Right lobe of liver (tissue), 6 donors: ENCODE measurements at places on chromosomes 2 and 18. TPM values are rescaled to one million over a fixed set of nuclear protein-coding genes. Genes with fewer than 3 reads are reported as not detected.

The SLC30A3 gene
- not detected for total RNA-seq

- H3K27me3 ChIP-seq: no peaks in the 10 kb centered on the region
- no peaks in the 10 kb centered on the region for H3K4me1 ChIP-seq
- no peak overlapping the region for H3K27ac ChIP-seq
- H3K36me3 ChIP-seq: no peaks in the 10 kb centered on the region
- H3K4me3 ChIP-seq: no peak overlapping the region
These were observed 189.6 kb downstream of the DSC3 start for GRCh38 chr18:30852980-30853379.

DNA sequence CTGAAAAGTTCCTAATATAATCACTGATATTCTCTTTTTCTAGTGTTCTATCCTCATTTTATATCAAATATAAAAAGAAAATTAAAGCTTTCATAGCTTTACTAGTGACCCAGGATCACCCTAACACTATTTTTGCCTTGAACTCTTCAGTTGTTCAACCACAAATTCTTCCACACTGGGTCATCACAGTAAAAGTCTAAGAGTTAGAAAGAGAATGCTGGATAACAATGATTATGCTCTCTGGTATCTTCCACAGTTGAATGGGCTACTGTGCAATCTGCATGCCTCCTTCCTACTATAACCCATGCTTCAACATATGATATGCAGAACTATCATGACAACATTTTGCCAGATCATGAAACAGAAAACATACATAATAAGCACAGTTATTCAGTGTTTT is 32.3 kb downstream of the CHN1 start:
- no peak overlapping the region for H3K27ac ChIP-seq
- no peak overlapping the region for H3K4me3 ChIP-seq
- H3K4me1 ChIP-seq: no peaks in the 10 kb centered on the region
- no peaks in the 10 kb centered on the region for H3K27me3 ChIP-seq

The SERPINB11 gene
- total RNA-seq: not detected

DNA sequence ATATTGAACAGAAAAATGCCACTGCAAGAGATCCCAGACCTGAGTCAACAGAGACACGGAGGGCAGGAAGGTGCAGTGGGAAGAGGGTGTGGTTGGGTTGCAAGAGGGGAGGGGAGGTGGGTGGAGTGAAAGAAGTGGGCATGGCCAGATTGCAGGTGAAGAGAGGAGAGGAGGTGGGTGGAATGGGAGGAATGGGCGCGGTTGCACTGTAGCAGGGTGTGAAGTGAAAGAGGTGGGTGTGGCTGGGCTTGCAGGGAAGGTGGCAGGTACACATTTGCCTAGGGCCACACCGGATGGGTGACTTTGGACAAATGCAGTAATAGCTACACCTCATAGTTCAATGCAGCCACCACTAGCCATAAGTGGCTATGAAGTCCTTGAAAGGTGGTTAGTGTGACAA is 71.1 kb downstream of the DOCK10 start:
- H3K4me1 ChIP-seq: no peaks in the 10 kb centered on the region
- H3K27ac ChIP-seq: no peak overlapping the region
- H3K36me3 ChIP-seq: no peaks in the 10 kb centered on the region
- no peak overlapping the region for H3K4me3 ChIP-seq
- no peak for DNase-seq

The DNER gene
- total RNA-seq: not detected

- H3K27ac ChIP-seq: no peak overlapping the region
- no peak for DNase-seq
- H3K27me3 ChIP-seq: no peaks in the 10 kb centered on the region
- no peaks in the 10 kb centered on the region for H3K36me3 ChIP-seq
These were observed 344.3 kb downstream of the CYP26B1 start for GRCh38 chr2:71803398-71803797.

DNA sequence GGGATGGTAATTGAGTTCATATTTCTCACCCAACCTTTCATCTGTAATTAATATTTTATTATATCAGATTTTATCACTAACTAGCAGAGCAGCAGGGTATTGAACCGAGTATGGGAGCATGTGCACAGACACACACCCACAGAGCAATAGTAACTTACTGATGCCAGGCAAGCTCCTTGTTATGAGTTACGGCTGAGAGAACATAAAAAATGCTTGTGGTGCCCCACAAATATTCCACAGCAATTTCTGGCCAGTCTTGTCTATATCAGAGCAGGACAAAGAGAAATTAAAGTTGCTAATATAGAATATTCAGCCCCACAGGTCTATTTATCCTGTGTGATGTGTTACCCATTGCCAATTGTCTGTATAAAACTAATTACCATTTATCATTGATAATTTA is 501.8 kb upstream of the RAB12 start:
- H3K27me3 ChIP-seq: no peaks in the 10 kb centered on the region
- H3K4me3 ChIP-seq: no peak overlapping the region
- H3K36me3 ChIP-seq: no peaks in the 10 kb centered on the region
- no peak overlapping the region for H3K27ac ChIP-seq
- no peak for DNase-seq

GRCh38 chr2:239946562-239946863 is 78.6 kb downstream of the NDUFA10 start:
- H3K27me3 ChIP-seq: no peaks in the 10 kb centered on the region
- H3K36me3 ChIP-seq: no peaks in the 10 kb centered on the region
- H3K4me3 ChIP-seq: no peak overlapping the region
- H3K4me1 ChIP-seq: no peaks in the 10 kb centered on the region
- no peak overlapping the region for H3K27ac ChIP-seq

DNA sequence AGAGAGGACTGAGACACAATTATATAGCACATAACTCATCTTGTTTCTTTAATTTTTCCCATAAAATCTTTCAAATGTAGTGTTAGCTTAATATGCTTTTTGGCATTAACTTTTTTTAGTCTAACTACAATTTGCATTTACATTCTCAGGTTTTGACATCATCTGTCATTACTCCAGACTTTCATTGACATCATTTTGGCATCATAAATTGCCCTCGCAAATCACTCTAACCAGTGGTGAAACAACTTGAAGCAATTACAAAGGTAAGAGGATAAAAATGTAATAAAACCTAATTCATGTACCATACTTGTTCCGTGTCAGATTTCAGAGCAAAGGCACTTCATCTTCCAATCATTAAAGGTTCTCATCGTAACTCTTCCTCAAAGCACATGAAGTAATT is 41.4 kb downstream of the RFX8 start:
- H3K27ac ChIP-seq: no peak overlapping the region
- H3K36me3 ChIP-seq: no peaks in the 10 kb centered on the region
- no peak overlapping the region for H3K4me3 ChIP-seq
- no peak for DNase-seq
- no peaks in the 10 kb centered on the region for H3K27me3 ChIP-seq
- H3K4me1 ChIP-seq: no peaks in the 10 kb centered on the region

The LTBP1 gene
- 14.2 TPM for total RNA-seq

GRCh38 chr2:6368281-6368680 is 497.4 kb downstream of the CMPK2 start:
- no peak overlapping the region for H3K4me3 ChIP-seq
- DNase-seq: no peak
- H3K27me3 ChIP-seq: no peaks in the 10 kb centered on the region
- no peaks in the 10 kb centered on the region for H3K4me1 ChIP-seq
- H3K27ac ChIP-seq: no peak overlapping the region

DNA sequence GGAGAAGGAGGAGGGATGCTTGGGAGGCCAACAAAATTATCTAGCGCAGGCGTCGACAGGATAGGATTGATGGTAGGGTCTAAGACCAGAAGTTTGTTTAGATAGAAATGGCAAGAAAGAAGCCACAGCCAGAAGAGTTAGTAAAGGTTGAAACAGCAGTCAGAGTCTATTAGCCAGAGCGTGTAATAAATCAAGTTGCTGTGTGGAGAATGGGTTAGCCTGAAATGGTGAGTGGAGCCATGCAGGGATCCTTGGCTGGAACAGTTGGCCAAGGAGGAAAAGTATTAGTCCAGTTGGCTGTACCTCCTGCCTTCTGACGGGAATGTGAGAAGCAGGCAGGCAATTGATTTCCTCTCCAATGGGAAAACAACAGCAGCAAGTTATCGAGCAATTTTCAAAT is 190.7 kb upstream of the CCDC68 start:
- H3K27ac ChIP-seq: no peak overlapping the region
- no peak for DNase-seq
- H3K36me3 ChIP-seq: no peaks in the 10 kb centered on the region
- no peaks in the 10 kb centered on the region for H3K27me3 ChIP-seq

DNA sequence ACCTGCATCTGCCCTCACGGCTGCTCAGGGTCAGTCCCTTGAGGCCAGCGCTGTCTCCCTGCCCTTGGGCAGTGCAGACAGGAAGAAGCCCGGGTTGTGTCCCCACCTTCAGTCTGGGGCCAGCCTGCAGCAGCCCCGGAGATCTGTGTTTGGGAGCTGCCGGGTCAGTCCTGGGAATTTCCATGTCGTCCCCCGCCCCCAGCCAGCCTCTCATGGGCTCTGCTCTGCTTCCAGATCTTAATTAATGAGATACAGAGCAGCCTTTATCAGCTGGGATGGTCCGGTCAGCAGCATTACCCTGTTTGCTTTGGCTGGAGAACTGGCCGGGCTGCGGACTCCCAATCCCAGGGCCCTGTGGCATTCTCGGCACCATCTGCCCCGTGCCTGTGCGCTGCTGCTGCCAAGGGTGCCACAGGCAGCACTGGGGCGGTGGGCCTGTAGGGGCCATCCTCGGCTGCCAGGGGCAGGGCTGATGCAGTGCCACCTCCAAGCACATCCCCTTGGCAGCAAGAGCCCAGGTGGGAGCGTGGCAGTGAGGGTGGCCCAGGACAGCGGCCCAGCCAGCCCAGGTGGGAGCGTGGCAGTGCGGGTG is 2.4 kb downstream of the BOK start:
- no peaks in the 10 kb centered on the region for H3K27me3 ChIP-seq
- peak overlapping the region; percentile 88 for H3K4me3 ChIP-seq
- peak; percentile 88 for DNase-seq
- H3K36me3 ChIP-seq: peaks cover 15% of the 10 kb centered on the region
- no peaks in the 10 kb centered on the region for H3K4me1 ChIP-seq

The SERPINB4 gene
- not detected for total RNA-seq

The RTP5 gene
- not detected for total RNA-seq
